ENCODE measurements at places on chromosomes 2 and 18.

DNA sequence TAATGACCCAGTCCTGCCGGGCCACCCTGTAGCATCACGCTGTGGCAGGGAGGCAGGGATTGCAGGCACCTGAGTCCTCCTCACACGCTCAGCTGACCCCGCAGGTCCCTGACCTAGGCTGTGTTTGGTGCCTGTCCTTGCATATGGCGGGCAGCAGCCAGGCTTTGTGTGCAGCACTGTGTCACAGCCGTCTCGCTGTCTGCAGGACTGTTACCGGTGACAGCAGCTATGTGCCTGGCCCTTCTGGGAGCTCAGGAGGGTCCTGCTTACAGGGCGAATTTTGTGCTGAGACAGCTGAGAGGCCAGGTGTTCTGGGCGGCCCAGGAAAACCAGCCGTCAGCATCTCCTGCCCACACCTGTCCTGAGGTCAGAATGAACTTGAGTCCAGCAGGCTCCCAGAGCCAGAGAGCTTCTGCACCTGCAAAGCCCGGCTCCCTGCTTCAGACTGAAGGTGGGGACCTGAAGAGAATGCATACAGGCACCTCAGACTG is 10.4 kb upstream of the ARID5A start:
- DNase-seq: no peak

- DNase-seq: no peak
Measured at GRCh38 chr2:239938651-239939486, 86.3 kb downstream of the NDUFA10 start.

DNA sequence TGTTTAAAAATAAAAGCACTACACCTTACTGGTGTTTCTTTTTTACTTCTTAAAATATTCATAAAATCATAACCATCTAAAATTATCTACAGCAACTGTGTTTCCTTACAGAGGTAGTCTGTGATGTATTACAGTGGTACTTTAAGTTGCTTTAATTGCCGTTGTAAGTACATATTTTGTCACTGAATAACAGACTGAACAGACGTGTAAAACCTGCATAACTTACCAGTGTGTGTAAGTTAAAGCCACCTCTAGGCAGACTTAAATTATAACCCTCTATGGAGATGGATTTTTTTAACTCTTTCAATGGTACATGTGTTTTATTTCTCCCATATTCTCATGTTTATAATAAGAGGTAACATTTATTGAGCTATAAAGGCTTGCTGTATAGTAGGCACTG is 166.8 kb downstream of the NR4A2 start:
- no peak for DNase-seq

- no peak for DNase-seq
Measured at GRCh38 chr18:62784966-62785413, 69.6 kb downstream of the PHLPP1 start.

DNA sequence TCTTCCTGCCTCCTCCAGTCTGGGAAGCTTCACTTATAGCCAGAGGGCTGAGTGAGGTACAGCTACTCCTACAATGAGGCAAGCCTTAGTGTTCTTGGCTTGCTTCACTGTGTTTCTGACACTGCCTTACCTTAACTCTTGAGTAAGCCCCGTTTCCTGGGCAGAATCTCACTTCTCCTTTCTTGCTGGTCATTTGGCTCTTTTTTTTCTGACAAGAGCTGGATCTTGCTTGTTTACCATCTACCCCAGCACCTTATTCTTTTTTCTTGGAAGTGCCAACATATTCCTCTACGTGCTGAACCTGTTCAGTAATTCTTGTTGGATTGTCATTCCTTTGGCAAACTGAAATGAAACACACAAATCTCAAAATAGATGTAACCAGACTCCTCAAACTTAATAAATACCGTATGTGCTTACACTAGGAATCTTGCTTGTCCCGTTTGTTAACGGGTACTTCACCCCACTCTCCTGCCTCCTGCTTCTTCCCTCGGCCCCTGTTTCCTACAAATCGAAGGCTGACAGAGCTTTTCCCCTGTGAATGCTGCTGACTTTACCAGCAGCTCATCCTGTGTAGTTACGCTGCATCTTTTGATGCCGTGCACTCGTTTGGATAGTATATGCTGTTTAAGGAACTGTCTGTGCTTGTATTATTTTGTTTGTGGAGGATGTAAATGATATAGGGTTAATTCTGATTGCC is 132.2 kb downstream of the FMNL2 start:
- DNase-seq: no peak

GRCh38 chr2:158619496-158619895 is 162.7 kb downstream of the PKP4 start:
- DNase-seq: no peak

DNA sequence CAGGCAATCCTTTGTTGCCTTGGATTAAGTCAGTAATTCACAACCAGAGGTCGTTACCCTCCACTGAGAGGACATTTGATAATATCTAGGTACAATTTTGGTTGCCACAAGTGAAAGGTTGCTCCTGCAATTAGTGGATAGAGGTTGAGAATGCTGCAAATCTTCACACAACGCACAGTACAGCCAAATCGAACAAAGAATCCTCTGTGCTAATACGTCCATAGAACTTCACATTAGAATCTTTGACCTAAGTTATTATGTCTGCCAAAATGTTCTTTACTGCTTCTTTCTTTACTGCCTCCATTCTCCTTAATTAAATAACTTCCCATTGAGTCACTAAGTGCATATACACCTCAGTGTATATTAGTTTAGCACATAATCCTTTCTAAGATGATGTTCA is 879.5 kb downstream of the TRIB2 start:
- DNase-seq: no peak

DNA sequence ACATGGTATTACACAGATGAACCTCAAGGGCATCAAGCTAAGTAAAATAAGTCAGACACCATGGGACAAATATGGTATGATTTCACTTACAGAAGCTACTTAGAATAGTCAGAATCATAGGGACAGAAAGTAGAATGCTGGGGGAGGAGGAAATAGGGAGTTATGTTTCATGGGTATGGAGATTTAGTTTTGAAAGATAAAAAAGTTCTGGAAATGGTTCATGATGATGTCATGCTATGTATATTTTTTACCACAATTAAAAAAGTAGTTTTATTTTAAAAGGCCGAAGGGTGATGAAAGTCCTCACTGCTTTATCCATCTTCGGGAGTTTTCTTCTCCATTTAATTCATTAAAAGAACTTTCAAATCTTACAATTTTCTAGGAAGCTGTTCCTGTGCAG is 181.9 kb downstream of the CALCRL start:
- no peak for DNase-seq

DNA sequence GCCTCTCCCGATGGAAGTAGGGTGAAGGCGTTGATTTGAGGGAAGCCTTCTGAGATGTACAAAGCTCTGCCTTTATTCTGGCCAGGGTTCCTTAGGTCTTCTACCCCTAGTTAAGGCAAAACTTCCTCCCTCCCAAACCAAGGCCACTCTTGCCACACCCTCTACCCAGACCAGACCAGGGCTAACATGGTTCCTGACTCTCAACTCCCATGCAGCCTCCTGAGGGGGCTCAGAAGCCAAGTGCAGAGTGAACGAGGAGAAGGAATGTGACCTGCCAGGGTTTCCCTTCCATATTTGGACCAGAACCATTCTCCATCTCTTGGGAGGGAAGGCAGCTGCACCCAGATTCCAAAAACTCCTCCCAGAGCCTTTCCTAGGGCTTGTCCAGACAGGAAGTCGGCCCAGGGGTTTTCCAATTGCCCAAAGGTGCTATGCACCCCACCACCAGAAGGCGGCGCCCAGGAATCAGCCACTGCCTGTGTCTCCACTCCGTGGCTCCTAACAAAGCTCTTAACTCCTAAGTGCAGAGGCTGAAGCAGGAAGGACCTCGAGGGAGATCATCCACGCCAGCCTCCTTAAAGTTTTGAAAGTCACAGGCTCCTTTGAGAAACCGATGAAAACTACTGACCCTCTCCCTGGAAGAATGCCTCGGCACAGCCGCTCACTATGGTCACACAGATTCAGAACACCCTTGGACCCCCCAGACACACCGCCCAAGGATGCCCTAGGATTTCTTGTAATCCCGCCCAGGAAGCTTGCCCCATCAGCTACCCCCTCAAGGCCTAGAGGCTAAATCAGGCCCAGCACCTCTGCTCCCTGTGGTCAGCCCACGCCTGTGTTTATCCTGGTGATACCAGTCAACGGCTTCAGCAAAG is 157.8 kb downstream of the SMAD2 start:
- DNase-seq: peak; percentile 32

DNA sequence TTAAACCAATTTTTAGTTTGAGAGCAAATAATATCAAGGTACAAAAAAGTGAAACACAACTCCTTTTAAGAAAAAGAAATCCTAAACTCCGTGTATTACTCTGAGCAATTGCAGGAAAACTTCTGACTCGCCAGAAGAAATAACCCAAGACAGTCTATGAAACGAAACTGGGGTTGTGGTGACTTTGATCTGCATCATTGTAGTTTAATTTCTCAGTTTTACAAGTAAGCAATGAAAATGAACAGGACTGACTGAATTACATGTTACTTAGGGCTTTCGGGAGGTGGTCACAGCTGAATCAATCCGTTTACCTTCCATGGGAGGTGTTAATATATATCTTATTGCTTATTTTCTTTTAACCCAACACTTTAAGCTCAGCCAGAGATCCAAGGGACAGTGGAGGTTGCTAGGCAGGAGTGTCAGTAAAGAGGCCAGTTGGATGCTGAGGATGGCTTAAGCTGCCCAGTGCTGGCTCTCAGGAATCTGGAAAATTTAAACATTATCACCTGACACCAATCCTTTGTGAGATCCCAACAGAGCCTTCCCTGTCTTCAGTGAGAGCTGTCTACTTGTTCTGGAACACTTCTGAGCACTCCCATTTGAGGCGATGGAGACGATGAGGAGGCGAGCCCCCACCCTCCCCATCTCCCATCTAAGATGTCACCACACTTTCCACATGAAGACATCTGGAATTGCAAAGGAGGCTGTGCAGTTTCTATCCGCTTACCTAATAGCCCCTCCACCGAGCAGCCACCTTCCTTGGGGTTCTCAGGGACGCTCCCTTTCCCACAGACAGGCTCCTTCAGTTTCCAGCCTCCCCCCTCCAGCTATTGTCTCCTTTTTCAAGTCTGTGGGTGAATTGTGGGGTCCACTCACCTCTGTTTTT is 3.6 kb upstream of the RAB31 start:
- DNase-seq: no peak

DNA sequence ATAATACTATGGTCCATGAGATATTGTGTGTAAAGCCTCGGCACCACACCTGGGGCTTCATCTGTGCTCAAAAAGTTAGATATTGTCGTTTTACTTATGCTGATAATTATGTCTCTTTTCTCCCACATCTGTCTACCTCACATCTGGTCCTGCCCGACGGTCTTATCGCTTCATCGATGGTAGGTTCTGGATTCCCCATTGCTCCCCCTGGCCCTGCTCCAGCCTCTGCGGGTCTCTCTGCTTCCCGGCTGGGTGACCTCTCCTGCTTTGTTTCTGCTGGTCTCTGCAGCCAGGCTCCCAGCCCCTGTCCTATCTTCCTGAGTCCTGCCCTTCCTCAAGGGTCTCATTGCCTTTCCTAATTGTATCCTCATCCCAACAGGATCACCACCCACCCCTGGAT is 294.2 kb downstream of the NDUFA10 start:
- no peak for DNase-seq

DNA sequence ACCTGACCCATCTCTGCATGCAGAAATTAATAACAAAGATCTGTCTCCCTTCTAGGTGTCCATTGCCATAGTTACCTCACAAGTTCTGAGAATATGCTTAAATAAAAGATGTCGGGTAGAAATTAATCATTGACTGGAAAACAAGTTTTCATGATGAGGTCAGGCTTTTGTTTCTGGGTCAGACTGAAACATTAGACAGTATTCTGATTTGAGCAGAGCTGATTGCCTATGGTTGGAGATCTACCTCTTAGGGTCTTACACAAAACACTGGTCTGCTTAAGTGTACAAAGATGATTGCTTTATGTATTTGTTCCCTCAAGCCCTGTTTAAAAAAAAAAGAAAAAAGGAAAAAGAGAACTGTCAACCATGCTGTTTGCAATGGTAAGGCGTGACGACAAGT is 956.4 kb downstream of the CPS1 start:
- DNase-seq: peak; percentile 11

- DNase-seq: no peak
Measured at GRCh38 chr2:3730646-3731045, 27.3 kb downstream of the DCDC2C start.

DNA sequence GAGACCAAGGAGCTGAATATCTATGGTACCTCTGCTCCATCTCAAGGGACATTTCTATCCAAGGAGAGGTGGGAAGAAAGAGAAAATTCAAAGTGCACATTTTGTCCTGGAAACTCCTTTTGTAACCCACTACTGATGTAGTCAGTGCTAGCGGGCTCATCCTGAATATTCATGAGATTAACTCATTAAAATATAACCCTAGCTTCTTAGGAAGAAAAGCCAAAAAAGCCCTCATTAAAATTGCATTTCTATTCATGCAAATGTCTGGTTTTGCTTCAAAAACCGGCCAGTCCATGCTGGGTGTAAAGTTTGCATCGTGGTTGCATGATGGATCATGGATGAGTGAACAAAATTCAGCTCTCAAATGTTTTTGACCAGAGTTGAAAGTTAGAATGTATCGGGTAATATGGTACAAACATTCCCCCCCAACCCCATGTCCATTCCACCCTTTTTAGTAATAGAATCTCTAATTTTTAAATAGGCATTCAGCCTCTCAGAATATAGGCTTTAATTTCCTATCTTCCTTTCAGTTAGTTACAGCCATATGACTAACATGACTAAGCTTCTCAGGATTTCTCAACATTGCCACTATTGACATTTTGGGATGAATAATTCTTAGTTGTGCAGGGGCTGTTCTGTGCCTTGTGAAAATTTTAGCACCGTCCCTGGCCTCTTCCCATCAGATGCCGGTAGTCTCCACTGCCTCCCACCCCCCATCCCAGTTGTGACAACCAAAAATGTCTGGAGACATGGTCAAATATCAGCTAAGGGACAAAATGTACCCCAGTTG is 104.2 kb upstream of the RND3 start:
- no peak for DNase-seq
